ENCODE measurements at places on chromosomes 16 and 17.

DNA sequence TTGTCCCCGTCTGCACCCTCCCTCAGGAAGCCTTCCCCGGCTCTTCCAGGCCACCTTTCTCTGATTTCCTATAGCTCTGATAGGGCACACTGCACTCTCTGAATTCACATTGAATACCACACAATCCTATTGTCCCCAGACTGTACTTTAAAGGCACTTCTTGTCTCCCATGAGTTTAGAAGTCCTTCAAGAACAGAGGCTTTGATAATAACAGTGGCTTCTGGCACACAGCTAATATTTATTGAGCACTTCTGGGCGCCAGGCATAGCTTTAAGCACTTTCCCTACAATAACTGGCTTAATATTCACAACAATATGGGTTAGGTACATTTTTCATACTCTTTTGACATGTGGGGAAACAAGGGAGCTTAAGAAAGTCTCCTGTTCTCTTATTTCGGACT, 169.7 kb upstream of the IRX6 start:
- no peak for DNase-seq

GRCh38 chr17:47165137-47165536, 24.0 kb downstream of the CDC27 start:
- DNase-seq: no peak

DNA sequence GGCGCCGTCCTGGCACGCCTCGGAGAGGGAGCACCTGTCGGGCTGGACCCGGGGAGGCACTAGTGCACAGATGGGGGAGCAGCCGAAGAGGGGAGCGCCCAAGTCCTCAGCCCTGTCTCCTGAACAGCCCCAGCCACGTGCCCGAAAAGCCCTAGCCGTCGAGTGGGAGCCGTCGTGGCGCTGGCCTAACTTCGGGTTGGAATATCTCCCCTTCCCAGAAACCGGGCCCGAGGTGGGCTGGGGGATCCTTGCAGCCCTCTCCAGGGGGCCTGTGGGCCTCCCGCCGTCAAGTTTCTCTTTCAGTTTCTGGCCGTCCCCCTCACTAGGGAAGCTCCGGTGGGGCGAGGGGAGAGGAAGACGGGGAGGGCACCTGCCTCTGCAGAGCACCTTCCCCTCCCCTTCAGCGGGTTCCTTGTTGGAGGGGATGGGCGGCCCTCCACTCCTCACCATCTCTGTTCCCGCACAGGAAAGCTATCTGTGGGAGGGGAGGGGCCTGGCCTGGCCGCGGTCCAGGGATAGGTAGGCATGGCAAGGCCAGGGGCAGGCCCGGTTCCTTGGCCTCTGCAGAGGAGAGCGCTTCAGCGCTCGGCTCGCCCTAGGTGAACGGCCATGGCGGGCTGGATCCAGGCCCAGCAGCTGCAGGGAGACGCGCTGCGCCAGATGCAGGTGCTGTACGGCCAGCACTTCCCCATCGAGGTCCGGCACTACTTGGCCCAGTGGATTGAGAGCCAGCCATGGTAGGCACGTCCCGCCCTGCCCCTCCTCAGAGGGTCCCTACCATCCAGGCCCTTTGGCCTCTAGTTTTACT, 709 bp downstream of the STAT5A start:
- no peak for DNase-seq

- peak; percentile 98 for DNase-seq
Observed at GRCh38 chr17:80791758-80792284, 199.8 kb upstream of the CHMP6 start.

GRCh38 chr16:86396422-86396821, 113.9 kb upstream of the FOXF1 start:
- DNase-seq: peak; percentile 71

DNA sequence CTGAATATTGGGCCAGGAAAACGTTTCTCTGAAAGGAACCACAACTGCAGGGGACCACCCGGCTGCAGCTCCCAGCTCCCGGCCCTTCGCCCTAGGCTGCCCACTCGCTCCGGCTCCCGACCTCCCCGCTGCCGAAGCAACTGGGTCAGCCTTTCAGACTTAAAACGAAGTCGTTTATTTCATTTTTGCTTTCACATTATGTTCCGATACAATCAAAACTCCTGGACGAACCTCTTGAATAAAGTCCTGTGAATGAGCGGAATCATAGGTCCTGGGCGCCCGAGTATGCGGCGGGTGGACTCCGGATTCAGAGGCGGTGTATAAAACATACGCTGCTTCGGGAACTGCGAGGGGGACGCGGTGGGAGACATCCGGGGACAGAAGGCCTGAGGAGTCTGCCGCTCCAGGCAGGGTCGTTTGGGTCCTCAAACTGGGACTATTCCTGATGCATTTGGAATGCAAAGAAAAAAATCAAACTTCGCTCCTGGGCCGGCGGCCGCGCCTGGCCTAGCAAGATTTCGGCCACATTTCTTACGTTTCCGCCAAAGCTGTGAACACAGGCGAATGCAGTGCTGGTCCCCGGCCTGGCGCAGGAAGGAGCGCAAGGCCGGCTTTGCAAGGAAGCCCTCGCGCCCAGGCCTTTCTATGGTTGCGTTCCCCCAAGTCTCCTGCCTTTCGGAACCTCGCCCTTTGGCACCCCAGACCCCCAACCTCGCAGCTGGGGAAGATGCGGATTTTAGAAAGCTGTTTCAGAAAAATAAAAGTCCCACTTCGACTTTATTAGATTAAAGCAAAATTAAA, 3.7 kb downstream of the CBLN1 start:
- DNase-seq: no peak

DNA sequence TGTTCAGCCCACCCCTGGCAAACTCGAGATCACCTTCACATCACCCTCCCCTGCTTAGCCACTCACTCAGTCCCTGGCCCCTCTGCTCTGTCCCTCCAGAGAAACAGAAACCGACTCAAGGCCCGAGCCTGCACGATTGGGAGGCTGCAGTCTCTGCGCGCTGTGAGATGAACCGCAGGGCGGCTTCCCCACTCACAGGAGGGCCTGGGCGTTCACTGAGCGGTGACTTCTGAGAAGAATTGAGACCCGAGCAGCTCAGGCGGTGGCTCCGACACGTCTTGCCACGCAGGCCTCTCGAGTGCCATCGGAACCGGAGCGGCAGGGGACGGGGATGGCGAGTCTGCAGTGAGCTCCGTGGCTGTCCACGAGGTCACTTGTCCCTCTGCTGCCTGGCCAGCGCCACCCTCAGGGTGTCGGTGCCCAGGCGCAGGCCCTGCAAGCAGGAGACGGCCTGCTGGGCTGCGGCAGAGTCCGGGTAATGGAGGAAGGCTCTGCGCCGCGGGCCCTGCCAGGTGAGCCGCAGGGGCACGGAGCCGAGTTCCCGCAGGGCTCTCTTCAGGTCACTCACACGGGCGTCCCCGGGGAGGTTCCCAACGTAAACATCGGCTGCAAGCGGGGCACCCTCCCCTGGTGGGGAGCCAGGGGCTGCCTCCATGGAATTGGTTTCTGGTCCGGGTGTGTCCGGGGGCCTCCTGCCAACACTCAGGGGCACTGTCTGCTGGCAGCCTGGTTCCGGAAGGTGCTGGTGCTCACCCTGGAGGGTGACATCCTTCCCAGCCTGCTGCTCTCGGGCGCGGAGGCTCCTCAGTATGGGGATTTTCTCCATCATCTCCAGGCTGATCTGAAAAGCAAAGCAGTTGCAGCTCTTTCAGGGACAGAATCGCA, 21.6 kb downstream of the FOXF1 start:
- DNase-seq: no peak

GRCh38 chr17:17877529-17878358, 41.0 kb upstream of the SREBF1 start:
- DNase-seq: peak; percentile 72

DNA sequence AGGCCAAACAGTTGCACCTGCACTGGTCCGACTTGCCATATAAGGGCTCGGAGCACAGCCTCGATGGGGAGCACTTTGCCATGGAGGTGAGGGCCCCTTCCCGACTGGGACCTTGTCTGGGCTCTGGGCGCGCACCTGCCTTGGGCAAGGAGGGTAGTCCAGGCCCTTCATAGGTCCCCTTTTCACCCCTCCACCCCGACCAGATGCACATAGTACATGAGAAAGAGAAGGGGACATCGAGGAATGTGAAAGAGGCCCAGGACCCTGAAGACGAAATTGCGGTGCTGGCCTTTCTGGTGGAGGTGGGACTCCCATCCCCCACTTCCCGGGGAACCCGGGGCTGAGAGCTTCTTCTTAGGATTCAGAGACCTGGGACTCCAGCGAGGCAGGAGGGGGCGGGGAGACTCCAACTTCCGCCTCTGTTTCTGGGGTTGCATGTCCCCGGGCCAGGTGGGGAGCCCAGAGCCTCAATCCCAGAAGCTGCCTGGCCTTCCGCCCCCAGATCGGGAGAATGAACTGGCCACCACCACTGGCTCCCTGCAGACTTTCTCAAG, 7.8 kb downstream of the CA4 start:
- no peak for DNase-seq

- peak; percentile 8 for DNase-seq
Observed at GRCh38 chr16:16890964-16891363, 512.0 kb downstream of the NPIPA7 start.

- no peak for DNase-seq
Observed at GRCh38 chr17:60283816-60284215, 108.1 kb downstream of the USP32 start.

DNA sequence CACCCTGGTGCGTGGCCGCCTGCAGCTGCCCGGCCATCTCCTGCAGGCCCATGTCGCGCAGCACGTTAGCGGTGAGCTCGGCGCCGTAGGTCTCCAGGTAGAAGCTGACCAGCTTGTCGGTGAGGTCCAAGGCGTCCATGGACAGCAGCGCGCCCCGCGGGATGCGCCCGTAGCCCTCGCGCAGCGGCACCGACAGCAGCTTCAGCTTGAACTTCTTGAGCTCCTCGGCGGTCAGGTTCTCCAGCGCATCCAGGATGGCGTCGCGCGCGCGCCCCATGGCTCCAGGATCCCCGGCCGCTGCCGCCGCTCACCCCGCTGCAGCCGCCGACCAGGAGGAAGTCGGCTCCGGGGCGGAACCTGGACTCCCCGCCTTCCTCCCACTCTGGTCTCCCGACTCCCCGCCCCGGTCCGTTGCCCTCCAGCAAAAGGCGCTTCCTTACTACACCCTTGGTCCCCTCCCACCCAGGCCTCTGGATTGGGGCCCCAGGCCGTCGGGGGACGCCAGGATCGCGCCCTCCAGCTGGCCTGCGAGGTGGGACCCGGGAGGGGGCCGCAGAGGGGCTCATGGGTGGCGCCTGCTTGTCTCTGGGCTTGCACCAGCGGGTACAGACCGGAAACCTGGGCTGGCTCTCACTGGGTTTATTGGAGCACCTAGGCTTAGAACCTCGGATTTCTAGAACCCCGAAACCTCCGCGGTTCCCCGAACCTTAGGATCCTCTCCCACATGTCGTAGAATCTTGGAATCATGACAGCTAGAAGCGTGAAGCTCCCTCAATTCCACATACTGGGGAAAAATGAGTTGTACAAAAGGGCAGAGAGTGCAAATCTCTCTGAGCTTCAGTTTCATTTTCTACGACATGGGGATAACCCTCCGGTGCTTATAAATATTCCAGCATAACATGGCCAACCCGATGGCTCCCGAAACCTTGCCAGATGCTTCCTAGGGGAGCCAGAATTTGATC, at the start of gene PYCARD:
PYCARD (minus strand) TSS at position 347 of the 962 bp plus-strand sequence; CDS start at position 277, 70 bp downstream.
- DNase-seq: peak; percentile 46

GRCh38 chr17:44907729-44908470, 7.4 kb downstream of the GFAP start:
- peak; percentile 4 for DNase-seq

- DNase-seq: no peak
Observed at GRCh38 chr17:4184811-4185210, 41.8 kb downstream of the CYB5D2 start.

GRCh38 chr16:66850115-66850815, 6.1 kb downstream of the CA7 start:
- DNase-seq: no peak

- DNase-seq: no peak
Observed at GRCh38 chr16:2952679-2953078, 11.4 kb upstream of the KREMEN2 start.

- DNase-seq: no peak
Observed at GRCh38 chr16:2773188-2773968, 3.7 kb downstream of the ELOB start.

- DNase-seq: peak; percentile 37
Observed at GRCh38 chr16:27273670-27274423, 5.3 kb upstream of the NSMCE1 start.

DNA sequence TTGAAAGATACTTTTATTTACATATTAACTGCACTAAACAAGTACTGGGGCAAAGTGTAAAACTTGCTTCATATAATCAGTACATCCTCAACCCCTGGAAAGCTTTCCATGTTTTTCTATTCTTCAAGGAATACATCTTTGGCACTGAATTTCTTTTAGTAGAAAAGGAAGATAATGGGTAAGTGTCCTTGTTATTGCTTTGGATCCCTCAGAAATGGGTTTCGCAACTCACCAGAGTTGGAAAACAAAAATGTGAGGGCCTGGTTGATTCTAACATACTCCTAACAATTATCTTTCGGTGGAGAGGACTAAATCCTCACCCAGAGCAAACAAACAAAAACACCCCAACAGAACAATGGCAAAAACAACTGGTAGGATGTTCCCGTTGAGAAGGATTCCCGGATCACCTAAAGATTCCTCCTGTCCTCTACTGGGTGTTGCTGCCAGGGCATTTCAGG, 120.4 kb downstream of the PARN start:
- DNase-seq: no peak

DNA sequence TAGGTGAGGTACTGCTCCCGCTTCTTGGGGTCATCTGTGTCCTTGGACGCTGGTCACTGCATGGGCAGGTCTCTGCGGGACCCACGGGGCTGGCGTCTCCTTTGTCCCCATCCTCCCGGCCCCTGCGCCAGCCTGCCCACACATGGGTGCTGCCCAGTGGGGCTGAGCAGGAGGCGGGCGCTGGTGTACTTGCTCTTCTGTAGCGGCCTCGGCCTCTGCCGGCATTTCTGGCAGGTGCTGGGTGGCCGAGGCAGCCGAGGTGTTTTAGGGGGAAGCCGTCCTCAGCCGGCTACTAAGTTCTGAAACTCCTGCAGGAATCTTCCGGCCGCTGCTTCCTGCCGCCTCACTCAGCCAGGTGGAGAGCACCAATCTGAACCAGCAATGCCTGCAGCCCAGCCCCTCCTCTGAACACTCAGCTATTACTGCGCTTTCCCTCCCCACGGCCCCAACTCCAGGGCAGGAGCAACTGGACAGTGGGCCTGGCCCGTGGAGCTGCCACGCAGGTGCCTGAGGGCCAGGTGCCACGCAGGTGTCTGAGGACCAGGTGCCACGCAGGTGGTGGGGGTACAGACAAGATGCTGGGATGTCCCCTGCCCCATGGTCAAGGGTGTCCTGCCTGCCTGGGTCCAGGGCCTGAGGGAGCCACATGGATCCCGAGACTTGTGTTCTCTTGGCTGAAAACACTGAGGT, 10.0 kb downstream of the DECR2 start:
- no peak for DNase-seq

DNA sequence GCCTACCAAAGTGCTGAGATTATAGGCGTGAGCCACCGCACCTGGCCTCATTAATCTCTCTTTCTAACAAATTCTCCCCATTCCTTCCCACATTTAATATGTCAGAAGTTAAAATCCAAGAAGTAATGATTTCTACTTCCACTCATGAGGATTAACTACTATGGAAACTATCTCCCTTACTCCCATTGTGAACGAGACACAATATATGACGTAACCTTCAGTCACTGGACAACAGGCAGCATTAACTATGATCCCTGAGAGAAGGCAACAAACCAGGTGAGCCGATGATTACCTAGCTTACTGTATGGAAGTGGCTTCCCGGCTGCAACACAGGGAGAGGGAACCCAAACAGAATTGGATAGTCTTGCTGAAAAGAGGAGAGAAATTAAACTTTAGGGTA, 20.0 kb downstream of the GLG1 start:
- DNase-seq: no peak

Data from Daoy (cell line).